RWPE2 (cell line): ENCODE measurements at places on chromosomes 16 and 17.

- no peak for DNase-seq
Observed at GRCh38 chr16:87172632-87173031, 144.6 kb downstream of the C16orf95 start.

DNA sequence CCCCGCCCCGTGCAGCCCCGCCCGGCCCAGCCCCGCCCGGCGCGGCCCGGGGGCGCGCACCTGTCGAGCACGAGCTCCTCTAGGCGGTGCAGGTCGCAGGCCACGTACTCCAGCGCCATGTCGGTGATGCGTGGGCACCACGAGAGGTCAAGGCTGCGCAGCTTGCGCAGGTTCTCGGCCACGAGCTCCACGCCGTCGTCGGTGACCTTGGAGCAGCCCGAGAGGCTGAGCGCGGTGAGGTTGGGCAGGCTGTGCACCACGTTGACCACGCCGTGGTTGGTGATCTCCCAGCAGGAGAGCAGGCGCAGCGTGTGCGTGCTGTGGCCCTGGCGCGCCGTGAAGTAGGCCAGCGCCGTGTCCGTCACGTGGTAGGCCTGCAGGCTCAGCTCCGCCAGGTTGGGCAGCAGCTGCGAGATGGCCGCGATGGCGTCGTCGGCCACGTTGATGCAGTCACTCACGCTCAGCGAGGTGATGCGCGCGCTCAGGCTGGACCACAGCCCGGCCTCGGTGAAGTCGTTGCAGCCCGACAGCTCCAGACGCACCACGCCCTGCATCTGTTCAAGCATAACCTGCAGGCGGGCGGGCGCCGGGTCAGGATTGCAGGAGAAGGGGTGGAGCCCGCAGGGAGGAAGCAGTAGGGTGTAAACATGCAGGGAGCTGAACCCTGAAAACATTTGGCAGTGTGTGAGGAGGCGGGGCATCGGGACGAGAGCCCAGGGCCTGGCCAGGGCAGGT, 5.3 kb upstream of the WDR24 start:
- DNase-seq: peak; percentile 95

DNA sequence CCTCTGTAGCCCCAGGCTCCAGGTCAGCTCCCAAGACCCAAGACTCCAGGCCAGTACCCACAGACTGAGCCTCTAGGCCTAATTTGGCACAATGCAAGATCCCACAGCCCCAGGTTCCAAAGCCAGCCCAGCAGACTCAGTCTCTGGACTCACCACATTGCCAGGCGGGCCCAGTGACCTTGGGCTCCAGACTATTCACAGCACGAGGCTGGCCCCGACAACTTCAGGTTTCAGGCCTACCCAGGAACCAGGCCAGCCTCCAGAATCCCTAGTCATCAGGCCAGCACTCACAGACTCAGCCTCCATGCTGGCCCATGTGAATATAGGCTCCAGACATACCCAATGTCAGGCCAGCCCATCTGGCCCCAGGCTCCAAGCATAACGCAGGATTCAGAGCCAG, 103.8 kb downstream of the CEP112 start:
- no peak for DNase-seq

DNA sequence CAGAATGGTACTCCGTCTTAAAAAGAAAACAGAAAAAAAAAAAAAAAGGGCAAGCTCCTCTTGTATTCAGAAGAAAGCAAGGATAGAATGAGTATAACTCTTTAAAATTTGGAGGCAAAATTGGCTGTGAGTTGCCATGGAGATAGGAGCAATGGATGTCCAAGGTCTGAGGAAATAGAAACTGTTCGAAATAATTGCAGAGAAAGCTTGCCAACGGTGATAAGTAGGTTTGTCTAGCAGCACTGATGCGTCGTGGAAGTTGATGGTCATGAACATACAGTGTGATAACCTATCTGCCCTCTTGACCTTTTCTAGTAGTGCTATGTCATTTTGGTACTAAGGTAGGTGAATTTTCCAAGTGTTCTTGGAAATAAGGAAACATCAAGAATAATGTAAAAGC, 3.0 kb downstream of the MOSMO start:
- DNase-seq: no peak

GRCh38 chr17:76551685-76552084, 11.8 kb downstream of the PRCD start:
- no peak for DNase-seq

DNA sequence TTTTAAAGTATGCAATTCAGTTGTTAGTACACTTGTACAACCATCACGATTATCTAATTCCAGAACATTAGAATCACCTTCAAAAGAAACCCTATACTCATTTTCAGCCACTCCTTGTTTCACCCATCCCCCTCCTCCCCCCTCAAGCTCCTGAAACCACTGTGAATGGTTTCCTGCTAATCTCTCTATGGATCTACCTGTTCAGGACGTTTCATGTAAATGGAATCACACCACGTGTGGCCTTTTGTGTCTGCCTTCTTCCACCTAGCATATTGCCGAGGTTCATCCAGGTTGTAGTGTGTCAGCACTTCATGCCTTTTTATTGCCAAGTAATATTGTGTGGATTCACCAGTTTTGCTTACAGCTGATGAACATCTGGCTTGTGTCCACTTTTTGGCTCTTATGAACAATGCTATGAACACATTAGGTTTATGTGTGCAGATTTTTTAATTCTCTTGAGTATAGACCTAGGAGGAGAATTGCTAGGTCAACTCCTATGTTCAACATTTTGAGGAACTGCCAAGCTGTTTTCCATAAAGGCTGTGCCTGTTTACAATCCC, 17.8 kb downstream of the EIF4A3 start:
- DNase-seq: peak; percentile 7

GRCh38 chr17:27975146-27976011, 67.1 kb upstream of the NLK start:
- no peak for DNase-seq

- no peak for DNase-seq
Observed at GRCh38 chr17:17790637-17791464, 45.9 kb downstream of the SREBF1 start.

- no peak for DNase-seq
Observed at GRCh38 chr16:83532634-83533033, 275.1 kb upstream of the HSBP1 start.

DNA sequence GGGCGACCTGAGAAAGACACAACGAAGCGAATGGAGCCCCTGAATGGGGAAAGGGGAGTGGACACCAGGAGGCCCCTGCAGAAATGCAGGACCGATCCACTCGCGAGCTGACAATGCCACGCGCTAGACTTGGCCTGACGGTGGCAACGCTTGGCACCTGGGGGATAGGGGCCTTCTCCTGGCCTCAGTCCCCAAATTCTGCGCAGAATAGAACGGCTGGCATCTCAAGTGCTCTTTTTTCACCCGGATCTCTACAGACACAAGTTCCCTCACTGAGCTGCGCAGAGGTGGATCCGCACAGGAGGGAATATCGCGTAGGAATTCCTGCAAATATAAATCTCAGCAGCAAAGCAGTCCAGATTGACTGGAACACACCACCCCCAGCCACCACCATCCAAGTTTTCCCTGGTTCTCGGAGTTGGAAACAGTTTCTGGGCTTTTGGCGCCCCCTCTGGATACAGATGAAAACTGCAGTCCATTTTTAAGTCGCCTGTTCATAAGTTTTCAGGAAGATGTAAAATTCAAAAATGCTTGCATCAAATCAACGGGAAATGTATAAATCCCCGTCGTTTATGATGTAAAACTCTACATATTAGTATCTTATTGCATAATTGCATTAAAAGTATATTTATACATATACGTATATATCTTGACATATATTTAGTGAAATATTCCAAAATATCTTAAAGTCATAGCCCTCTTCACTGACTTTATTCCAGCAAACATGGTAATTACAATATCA, 2.3 kb upstream of the SOX9 start:
- DNase-seq: no peak

DNA sequence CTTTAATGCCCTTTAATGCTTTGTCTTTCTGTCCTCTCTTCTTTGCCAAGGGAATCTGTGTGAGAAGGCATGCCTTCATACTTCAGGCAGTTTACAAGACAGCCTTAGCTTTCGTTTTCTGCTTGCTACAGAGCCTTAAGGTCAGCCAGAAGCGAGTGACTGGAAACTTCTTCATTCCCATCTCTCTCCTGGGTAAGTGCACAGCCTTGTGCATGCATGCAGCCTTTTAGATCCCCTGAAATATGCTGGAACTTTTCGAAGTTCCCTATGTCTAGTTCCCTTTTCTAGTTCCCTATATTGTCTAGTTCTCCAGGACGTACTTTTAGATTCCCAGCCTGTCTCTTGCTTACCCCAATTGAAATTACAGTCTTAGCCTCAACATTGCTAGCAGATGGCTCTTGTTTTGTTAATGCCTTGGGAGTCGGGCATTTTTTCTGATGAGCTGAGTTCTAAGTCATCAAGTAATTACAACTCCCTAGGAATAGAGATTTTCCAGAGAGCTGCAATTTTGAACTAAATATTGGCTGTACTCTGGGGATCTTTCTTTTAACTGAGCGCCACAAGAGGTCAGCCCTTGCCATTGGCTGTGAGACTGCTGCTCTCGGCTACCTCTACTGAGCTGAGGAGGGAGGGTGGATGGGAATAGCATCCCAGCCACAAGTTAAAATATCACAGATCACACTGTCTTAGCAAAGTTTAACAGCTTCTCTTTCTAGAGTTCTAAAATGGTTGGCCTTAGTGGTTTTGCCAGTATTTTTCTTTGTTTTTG, 22.7 kb upstream of the PPM1D start:
- peak; percentile 29 for DNase-seq

DNA sequence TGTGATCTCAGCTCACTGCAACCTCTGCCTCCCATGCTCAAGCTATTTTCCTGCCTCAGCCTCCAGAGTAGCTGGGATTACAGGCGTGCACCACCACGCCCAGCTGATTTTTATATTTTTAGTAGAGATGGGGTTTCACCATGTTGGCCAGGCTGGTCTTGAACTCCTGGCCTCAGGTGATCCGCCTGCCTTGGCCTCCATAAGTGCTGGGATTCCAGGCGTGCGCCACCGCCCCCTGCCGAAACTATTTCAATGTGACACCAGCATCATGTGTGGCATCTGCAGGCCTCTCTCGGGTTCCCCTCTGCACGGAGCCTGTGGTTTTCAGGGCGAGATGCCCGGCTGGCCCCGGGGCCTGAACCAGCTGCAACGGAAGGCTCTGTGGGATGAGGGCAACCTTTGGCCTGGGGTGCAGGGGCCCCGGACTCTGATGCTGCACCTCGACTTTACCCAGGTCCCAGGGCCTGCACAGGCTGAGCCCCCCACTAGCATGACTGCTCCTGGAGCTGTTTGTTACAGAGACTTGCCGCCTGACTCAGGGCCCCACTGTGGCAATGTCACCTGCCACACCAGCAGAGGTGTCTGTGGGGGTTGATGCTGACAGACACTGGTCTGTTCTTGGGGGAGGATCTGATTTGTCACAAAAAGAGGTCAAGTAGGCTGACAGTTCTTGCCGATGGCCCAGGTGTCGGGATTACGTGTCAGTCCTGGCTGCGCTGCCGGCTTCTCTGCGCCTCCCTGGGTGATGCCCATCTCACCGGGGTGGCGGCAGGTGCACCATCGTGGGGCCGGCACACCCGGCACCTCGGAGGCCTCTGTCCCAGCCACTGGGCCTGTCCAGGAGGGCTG, 8.6 kb upstream of the TEX19 start:
- no peak for DNase-seq

DNA sequence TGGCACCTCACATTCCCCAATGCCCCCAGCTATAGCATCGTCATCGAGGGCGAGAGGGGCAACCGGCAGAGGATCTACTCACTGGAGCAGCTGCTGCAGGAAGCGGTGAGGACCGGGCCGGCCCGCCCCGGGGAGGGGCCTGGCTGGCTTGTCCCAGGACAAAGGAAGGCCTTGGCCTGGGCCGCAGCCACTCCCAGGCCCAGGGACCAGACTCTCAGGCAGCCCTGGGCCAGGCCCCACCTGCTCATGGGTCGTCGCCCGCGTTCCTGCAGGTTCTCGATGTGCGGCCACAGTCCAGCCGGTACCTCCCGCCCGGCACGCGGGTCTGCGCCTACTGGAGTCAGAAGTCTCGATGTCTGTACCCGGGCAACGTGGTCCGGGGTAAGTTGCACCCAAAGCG, 53.4 kb downstream of the ACTG1 start:
- DNase-seq: no peak

DNA sequence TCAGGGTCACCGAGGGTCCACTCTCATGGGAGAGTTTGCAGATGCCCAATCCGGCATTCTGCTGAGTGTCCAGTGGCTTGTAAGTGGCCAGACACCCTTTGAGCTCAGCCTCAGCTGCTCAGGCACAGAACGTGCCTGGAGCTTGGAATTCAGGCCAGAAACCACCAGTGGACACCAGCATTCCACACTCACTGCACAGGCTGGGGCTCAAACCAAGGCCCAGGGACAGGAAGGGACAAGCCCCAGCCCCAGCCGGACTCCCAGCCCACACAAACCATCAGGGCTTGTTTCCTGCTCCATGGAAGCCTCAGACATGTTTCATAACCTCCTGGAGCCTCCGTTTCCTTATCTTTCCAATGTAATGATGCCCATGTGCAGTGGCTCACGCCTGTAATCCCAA, 5.0 kb upstream of the NPRL3 start:
- no peak for DNase-seq

DNA sequence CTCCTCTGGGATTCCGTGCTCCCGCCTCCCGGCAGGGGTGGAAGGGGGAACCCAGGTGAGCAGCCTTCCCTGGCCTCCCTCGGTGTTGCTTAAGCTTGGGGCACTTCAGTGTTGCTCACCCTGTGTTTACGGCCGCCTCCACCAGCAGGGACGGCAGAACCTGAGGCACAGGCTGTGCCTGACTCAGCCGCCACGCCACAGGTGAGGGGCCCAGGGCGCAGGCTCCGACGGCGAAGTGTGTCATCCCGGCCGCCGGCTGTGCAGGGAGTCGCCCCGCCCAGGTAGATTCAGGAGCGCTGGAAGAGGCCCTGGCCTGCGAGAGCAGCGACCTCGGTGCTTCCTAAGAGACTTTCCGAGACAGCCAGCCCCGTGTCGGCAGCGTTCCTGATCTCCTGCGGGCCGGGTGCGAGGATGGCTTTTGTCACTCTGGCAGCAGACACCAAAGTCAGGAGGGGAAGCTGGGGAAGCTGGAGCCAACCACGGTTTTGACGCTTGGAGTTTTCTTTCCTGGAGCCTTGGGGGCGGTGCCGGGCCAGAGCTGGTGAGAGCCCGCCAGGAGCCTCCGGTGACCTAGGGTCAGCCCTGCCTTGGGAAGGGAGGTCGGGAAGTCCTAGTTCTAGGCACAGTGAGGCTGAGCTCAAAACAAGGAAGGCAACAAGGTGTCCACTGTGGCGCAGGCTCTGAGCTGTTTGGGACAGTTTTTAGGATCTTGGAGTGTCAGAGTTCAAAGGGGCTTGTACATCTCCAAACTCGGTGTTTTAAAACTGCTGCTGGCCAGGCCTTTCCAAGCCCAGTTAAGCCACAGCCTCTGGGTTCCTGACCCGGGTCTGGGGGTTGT, 2.1 kb downstream of the GSE1 start:
- DNase-seq: peak; percentile 98

- no peak for DNase-seq
Observed at GRCh38 chr16:83837566-83837965, 29.8 kb downstream of the HSBP1 start.

- DNase-seq: peak; percentile 47
Observed at GRCh38 chr17:50046179-50046578, 9.7 kb upstream of the ITGA3 start.

GRCh38 chr16:87685405-87685755, 80.4 kb downstream of the KLHDC4 start:
- no peak for DNase-seq
